Stimulated activated CD8-positive, alpha-beta memory T cell treated with anti-CD3 and anti-CD28 coated beads, Interleukin-4, amount 100 ng/mL, for 1 hour (primary cell): ENCODE measurements at places on chromosomes 5 and 9.

- no peak for DNase-seq
These were observed 58.3 kb downstream of the EGFLAM start for GRCh38 chr5:38316544-38317224.

- no peak for DNase-seq
These were observed 91.8 kb upstream of the PRSS3 start for GRCh38 chr9:33703430-33704102.

GRCh38 chr9:81377921-81378320, 311.4 kb downstream of the TLE1 start:
- DNase-seq, result no peak

DNA sequence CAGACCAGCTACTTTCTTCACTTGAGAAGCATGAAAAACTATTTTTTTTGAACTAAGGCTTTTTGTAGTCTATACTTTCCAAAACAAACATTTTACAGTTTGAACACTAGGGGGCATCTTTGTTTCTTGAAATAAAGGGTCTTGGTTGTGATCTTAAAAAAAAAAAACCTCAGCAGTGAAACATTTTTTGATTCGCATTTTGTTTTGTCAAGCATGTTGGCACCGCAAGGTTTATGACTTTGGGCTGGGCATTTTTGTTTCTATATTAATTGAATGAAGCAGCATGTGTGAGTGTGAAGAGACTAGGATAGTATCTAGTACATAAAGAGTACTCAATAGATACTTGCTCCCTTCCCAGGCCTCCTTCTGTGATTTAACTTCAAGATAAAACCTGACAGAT, 31.6 kb upstream of the ACOT12 start:
- no peak for DNase-seq

GRCh38 chr5:160133918-160134304, 14.7 kb upstream of the PWWP2A start:
- DNase-seq, result no peak

- no peak for DNase-seq
These were observed 137.1 kb downstream of the FOXD1 start for GRCh38 chr5:73311291-73312110.

DNA sequence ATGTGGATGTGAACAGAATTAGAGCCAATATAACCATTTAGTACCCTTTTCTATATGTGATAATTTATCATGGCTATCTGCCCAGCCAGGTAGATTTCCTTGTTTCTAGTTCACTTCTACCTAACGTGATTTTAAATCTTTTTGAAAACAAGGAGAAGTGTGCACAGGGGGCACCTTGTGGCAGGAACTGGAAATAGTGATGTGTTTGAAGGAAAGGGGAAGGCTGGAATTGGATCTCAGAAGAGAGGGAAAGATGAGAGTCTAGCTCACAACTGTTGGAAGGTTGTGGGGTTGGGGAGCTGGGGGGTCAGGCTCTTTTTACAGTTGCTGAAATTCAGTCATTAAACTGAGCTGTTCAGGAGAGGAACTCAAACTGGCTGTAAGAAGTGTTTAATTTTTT, 219.5 kb downstream of the KCTD16 start:
- DNase-seq, result no peak

DNA sequence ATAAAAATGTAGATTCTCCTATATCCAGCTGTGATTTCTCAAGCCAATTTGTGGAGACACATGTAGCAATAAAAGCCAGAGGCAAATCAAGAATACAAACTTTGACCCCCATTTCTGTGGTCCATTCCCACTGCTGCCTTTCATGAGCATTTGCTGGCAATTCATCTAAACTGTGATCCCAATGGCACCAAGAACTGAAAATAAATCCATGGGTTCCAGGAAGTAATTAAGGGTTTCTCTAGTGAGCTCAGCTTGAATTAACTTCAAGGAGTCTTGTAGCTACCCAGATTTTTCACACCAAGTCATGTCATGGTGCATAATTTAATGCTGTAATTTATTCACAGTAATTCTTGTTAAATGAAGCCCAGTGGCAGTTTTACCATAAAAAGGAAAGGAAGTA, 145.0 kb upstream of the SMC2 start:
- no peak for DNase-seq

- no peak for DNase-seq
These were observed 48.9 kb downstream of the MEF2C start for GRCh38 chr5:88834131-88834462.

DNA sequence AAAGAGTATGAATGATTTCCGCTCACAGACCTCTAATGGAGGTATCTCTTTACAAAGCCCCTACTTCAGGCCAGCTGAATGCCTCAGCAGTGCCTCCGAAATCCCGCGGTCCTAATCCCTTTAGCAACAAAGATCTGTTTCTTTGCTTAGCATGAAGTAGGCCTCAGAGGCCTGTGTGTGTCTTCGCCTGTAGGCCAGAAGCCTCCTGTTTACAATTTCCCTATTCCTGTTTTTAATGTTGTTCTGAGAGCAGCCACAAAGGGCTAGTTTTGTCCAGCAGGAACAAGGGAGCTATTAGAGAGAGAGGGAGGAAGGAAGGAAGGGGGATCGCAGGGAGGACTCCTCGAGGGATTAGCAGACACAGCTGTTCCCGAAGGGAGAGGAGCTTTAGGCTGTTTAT, 166.4 kb upstream of the SPRY4 start:
- no peak for DNase-seq

DNA sequence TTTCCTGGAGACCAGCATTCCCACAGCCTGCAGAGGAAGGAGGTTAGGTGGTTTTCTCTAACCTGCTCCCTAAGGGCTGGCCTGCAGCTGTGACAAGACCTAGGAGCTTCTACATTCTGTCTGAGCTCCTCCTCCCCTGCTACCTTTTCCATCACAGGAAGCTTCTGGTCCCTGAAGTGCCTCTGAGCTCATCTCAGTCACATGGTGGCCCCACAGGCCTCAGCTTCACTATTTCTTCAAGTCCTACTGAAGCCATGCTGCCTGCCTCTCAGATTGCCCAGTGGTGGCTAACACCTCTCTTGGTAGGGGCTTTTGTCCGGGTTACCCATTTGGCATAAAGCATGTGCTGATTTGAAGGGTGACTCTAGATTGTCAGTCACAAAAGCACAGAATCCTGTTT, 259.4 kb downstream of the CRB2 start:
- no peak for DNase-seq

GRCh38 chr5:168670881-168671575, 91.9 kb upstream of the PANK3 start:
- DNase-seq, result no peak

GRCh38 chr5:35198686-35199085, 31.6 kb downstream of the PRLR start:
- DNase-seq, result no peak

DNA sequence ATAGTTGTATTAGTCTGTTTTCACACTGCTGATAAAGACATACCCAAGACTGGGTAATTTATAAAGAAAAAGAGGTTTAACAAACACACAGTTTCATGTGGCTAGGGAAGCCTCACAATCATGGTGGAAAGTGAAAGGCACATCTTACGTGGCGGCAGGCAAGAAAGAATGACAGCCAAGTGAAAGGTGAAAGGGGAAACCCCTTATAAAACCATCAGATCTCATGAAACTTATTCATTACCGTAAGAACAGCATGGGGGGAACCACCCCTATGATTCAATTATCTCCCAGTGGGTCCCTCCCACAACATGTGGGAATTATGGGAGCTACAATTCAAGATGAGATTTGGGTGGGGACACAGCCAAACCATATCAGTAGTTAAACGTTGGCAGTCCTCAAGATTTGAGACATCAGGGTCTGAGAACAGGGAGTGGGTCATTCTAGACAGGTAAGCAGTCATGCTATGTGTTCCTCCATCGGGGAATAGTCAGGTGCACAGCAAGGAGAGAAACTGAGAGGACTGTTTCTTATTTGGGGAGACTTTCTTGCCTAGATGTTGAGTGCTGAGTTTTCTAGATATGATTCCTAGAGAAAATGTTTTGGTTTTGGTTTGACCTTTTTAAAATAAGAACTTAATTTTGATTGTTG, 45.8 kb upstream of the ENTREP1 start:
- DNase-seq, result no peak

GRCh38 chr9:124576751-124577150, 69.6 kb upstream of the NR5A1 start:
- DNase-seq, result no peak

DNA sequence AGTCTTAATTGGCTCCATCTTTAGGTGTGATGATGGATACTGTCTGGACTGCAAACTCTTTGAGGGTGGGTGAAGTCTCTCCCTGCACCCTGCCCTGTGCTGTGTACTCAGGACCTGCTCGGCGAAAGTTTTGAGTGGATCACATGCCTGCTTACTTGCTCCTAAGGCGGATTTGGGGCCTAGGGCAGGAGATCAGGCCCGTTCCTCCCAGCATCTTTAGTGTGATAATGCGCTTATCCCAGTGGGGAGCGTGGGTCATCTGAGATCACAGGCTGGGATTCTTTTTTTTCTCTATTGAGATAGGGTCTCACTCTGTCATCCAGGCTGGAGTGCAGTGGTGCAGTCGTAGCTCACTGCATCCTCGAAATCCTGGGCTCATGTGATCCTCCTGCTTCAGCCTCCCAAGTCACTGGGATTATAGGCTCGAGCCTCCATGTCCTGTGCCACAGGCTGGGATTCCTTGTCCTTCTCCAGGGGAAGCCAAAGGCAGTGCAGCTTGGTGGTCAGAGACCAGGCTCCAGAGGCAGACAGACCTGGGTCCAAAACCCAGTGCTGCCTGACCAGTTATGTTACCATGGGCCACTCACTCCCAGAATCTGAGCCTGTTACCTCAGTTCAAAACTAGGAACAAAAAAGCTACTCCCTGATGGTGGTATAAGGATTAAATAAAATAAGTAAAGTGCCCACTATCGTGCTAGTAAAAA, 59.7 kb downstream of the ZNF618 start:
- no peak for DNase-seq

DNA sequence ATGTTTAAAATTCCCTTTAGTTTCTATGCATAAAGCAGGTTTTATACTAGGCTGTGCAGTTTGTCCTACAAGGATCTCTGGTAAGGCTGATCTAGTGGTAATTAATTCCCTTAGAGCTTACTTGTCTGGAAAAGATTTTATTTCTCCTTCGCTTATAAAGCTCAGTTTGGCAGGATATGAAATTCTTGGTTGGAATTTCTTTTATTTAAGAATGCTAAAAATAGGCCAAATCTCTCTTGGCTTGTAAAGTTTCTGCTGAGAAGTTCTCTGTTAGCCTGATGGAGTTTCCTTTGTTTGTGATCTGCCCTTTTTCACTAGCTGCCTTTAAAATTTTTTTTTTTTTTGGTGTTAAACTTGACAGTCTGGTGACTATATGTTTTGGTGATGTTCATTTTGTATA, 237.1 kb upstream of the TLE4 start:
- no peak for DNase-seq

GRCh38 chr5:95878417-95879323, 56.1 kb upstream of the GLRX start:
- no peak for DNase-seq
